Activated CD4-positive, alpha-beta T cell treated with anti-CD3 and anti-CD28 coated beads for 36 hours (primary cell): ENCODE measurements at places on chromosomes 16 and 17.

GRCh38 chr16:79892278-79892677 is 291.7 kb upstream of the MAF start:
- no peaks in the 10 kb centered on the region for H3K36me3 ChIP-seq
- H3K4me1 ChIP-seq, result no peaks in the 10 kb centered on the region
- no peak overlapping the region for H3K4me3 ChIP-seq
- no peaks in the 10 kb centered on the region for H3K27me3 ChIP-seq
- H3K27ac ChIP-seq, result no peak overlapping the region
- DNase-seq, result no peak

- peaks cover 4% of the 10 kb centered on the region for H3K36me3 ChIP-seq
- H3K27me3 ChIP-seq, result peaks cover 29% of the 10 kb centered on the region
- H3K4me1 ChIP-seq, result peaks cover 2% of the 10 kb centered on the region
- H3K27ac ChIP-seq, result no peak overlapping the region
- no peak overlapping the region for H3K4me3 ChIP-seq
These were observed 32.1 kb upstream of the GINS3 start for GRCh38 chr16:58360041-58360634.

DNA sequence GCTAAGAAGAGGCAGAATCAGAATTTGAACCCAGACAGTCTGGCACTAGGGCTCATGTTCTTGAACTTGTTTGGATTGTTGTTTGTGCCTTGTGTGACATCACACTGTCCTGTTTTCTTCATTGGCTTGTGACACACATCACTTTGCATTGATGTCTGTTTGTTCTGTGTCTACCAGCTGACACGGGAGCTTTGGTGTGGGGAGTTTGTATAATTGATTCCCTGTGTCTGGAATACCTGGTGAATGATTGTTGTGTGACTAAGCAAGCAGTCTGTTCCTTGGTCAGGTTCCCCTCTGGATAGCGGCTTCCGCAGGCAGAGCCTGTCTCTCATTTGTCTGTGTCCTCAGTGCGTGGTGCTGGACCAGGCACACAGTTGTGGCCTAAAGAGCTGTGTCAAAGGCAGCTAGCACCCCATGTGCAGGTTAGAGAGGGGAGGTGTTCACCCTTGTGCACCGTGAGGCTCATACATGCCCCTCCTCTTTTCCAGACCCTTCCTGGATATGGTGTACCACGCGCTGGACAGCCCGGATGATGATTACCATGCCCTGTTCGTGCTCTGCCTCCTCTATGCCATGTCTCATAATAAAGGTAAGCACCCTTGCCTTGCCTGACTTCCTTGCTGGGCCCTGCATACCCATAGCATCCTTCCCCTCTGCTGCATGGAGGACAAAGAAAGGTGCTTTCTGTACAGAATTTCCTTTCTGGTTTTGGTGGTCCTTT is 80.1 kb downstream of the CLEC16A start:
- no peak for DNase-seq
- H3K4me3 ChIP-seq, result no peak overlapping the region
- peak overlapping the region; percentile 81 for H3K27ac ChIP-seq
- no peaks in the 10 kb centered on the region for H3K27me3 ChIP-seq

DNA sequence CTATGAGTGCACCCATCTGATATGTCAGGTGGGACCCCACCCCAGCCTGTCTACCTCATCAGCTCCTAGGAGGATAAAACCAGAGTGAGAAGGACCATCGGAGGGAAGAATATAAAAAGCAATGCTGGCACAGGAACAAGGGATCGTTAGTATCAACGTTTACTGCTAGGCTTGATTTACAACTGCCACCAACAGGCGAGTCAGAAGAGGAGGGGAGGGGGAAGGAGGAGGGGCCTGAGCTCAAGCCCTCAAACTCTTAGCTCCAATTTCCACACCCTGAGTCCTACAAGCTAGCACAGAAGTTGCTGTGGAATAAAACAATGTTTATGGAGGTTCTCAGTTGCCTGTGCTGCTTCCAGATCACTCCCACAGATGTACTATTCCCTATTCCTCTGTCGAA is 234.5 kb downstream of the C16orf78 start:
- peaks cover 4% of the 10 kb centered on the region for H3K27me3 ChIP-seq
- no peak overlapping the region for H3K27ac ChIP-seq
- H3K4me3 ChIP-seq, result no peak overlapping the region
- H3K4me1 ChIP-seq, result no peaks in the 10 kb centered on the region
- no peaks in the 10 kb centered on the region for H3K36me3 ChIP-seq

- H3K4me1 ChIP-seq, result no peaks in the 10 kb centered on the region
- no peak within 1 kb of the TSS for H3K27ac ChIP-seq
- peaks cover 27% of the 10 kb centered on the region for H3K27me3 ChIP-seq
These were observed at the start of gene TMC5 for GRCh38 chr16:19417640-19418039. Gene TMC5 (plus strand): TSS chr16:19417883. CDS start chr16:19440039, 22,156 bp downstream.

- H3K4me3 ChIP-seq, result no peak overlapping the region
- peaks cover 23% of the 10 kb centered on the region for H3K4me1 ChIP-seq
- H3K27ac ChIP-seq, result no peak overlapping the region
- no peaks in the 10 kb centered on the region for H3K27me3 ChIP-seq
- no peak for DNase-seq
- peaks cover 25% of the 10 kb centered on the region for H3K36me3 ChIP-seq
These were observed 53.9 kb downstream of the NSRP1 start for GRCh38 chr17:30170415-30170987.

DNA sequence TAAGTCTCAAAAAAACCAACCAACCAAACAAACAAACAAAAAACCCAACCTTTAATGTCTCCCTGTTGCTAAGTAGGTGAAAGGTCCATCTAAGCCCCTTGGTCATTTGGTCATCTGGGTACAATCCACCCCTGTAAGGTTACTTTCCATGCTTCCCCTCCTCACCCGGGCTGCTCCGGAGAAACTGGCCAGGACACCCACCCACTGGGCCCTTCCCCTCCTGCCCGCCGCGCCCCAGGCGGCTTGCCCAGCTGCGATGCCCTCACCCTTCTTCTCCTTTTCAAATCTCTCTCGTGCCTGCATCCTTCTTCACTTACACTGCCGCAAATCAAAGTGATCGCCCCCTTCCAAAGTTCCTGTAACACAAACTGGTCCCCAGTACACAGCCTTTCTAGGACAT is 2.0 kb downstream of the NTAN1 start:
- peaks cover 19% of the 10 kb centered on the region for H3K4me1 ChIP-seq
- H3K27me3 ChIP-seq, result no peaks in the 10 kb centered on the region

- no peak overlapping the region for H3K4me3 ChIP-seq
- no peaks in the 10 kb centered on the region for H3K27me3 ChIP-seq
- no peaks in the 10 kb centered on the region for H3K36me3 ChIP-seq
- DNase-seq, result no peak
- peak overlapping the region; percentile 72 for H3K27ac ChIP-seq
These were observed 344.8 kb downstream of the SNX29 start for GRCh38 chr16:12321311-12321842.

DNA sequence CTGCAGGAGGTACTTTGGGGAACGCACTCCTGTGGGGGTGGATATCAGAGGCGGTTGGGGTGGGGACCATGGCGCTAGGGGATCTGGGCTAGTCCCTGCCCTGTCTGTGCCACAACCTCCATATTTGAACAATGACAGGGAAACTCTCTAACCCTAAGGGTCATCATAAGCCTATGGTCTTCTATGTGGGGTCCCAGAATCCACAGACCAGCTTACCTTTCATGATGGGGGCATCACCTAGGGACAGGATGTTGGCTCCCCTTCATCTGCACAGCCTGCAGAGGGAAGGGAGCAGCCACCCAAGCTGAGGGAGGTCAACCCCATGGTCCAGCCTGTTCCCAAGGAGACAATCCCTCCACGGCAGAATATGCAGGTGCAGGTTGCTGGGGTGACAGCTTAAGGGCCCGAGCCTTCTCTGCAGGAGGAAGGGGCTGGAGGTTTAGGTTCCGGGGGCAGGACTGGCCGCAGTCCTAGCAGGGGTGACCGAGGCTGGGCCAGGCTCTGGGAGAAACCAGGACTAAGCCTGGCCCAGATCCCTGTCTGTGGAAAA is 1.7 kb downstream of the ORAI3 start:
- H3K36me3 ChIP-seq, result peaks cover 4% of the 10 kb centered on the region
- H3K4me1 ChIP-seq, result peaks cover 19% of the 10 kb centered on the region
- peak overlapping the region; percentile 68 for H3K27ac ChIP-seq

GRCh38 chr16:15899538-15900100 is 11.2 kb upstream of the CEP20 start:
- no peaks in the 10 kb centered on the region for H3K27me3 ChIP-seq
- H3K27ac ChIP-seq, result no peak overlapping the region
- peaks cover 24% of the 10 kb centered on the region for H3K4me1 ChIP-seq
- DNase-seq, result peak; percentile 70
- no peaks in the 10 kb centered on the region for H3K36me3 ChIP-seq

DNA sequence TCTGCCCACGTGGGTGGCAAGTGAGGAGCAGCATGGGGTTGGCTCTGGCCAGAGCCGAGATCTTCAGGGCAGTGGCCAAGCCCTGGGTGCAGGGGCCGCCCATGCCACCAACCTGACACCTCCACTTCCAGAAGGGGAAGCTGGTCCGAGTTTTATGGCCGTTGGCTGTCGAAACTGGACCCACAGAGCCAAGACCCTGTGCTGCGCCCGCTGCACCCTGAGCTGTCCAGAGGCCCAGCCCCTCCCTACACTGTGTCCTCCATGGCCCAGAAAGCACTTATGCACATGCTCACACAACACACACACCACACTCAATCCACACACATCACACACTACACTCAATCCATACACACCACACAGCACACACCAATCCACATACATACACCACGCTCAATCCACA is 33.9 kb upstream of the RPTOR start:
- H3K27ac ChIP-seq, result no peak overlapping the region
- no peak overlapping the region for H3K4me3 ChIP-seq
- H3K36me3 ChIP-seq, result no peaks in the 10 kb centered on the region
- H3K27me3 ChIP-seq, result peaks cover 6% of the 10 kb centered on the region

- H3K27me3 ChIP-seq, result peaks cover 35% of the 10 kb centered on the region
- no peaks in the 10 kb centered on the region for H3K4me1 ChIP-seq
- H3K27ac ChIP-seq, result no peak overlapping the region
- H3K36me3 ChIP-seq, result no peaks in the 10 kb centered on the region
These were observed 119.7 kb upstream of the LHX1 start for GRCh38 chr17:36817483-36818048.

DNA sequence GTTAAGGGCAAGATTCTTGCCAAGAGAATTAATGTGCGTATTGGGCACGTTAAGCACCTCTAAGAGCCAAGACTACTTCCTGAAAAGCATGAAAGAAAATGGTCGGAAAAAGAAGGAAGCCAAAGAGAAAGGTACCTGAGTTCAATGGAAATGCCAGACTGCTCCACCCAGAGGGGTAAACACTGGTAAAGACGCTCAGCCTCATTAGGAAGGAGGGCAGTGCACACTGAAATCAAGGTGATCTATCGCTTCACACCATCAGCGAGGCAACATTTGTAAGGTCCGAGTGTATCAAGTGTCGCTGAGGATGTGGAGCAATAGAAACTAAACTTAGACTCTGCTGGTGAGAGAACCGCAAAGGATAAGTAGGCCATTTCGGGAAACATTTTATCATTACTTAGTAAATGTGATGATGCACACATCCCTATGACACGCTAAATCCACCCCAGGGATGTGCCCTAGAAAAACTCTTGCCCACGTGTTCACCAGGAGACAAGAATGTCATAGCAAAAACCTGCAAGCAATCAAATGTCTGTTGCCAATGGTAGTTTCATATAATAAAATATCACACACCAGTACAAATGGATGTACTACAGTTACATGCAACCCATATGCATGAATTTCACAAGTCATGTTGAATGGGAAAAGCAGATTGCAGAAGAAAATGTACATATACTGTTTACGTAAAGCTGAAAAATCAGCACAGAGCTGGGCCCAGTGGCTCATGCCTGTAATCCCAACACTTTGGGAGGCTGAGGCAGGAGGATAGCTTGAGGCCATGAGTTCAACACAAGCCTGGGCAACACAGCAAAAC is 23.6 kb downstream of the CNTROB start:
- H3K4me3 ChIP-seq, result no peak overlapping the region
- DNase-seq, result no peak
- H3K27me3 ChIP-seq, result peaks cover 2% of the 10 kb centered on the region
- peaks cover 20% of the 10 kb centered on the region for H3K4me1 ChIP-seq
- peaks cover 3% of the 10 kb centered on the region for H3K36me3 ChIP-seq

DNA sequence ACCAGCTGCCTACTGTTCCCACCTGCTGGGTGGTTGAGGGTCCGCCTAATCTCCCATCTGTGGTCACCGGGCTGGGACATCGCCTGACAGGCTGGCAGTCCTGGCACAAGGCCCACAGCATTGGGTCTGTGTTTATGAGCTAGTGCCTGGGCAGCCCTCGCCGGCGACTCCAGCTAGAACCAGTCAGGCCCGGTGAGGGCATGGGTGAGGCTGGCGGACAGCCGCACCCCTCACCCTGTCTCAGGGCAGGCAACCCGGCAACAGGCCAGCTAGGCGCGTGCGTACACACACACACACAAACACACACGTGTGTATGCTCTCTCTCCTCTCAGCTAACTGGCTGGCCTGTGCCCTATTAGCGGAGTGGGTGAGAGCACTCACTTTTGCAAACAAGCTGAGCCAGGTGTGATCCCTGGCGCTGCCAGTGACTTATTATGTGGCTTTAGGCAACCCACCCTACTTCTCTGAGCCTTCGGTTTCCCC is 10.4 kb downstream of the HSD11B2 start:
- no peak overlapping the region for H3K27ac ChIP-seq
- H3K27me3 ChIP-seq, result no peaks in the 10 kb centered on the region
- no peaks in the 10 kb centered on the region for H3K36me3 ChIP-seq
- H3K4me3 ChIP-seq, result no peak overlapping the region
- H3K4me1 ChIP-seq, result peaks cover 3% of the 10 kb centered on the region

DNA sequence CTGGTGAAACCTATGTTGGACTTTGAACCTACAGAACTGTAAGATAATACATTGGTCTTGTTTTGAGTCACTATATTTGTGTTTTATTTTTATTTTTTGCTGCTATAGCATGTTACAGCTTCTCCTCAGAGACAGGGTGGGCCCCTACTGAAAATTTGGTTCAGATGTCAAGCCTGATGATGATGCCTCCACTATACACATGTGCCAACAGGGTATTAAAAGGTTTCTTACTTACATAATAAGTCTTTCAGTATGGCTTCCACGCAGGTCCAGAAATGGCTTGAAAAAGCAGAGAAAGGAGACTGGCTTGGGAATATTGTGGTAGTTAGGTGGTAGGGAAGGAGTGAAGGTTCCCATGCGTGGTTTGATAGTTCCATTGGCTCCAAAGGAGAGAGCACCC is 52.9 kb upstream of the ELAC2 start:
- no peaks in the 10 kb centered on the region for H3K36me3 ChIP-seq
- H3K27ac ChIP-seq, result no peak overlapping the region
- H3K4me1 ChIP-seq, result no peaks in the 10 kb centered on the region
- no peak for DNase-seq

DNA sequence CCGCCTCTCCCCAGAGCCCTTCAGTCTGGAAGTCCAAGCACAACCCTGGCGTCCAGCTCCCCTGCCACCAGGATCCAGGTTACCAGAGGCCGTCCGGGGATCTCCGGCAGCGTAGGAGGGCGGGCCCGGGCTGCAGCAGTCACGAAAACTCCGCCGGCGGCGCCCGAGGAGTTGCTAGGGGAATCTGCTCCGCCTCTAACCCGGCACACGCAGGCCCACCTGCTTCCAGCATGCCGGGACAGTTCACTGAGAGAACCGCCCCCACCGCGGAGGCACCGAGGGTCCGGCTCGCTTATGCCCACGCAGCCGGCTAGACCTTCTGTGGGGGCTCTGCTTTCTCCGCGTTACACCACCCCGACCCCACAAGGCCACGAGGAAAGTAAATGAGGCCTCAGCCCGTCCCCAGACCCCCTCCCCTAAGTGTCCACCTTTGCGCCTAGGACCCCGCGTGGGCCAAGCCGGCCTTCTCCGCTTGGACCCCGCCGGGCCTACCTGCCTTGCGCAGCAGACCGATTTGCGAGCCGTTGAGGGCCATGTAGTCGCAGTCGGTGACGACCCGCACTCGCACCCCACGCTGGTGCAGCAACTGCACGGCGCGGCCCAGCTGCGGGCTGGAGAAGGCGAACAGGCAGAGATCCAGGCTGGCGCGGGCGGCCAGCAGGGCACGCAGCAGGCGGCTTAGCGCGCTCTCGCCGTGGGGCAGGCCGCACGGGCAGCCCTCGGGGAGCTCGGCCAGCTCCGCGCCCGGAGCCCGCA is 587 bp downstream of the PLD6 start:
- no peaks in the 10 kb centered on the region for H3K27me3 ChIP-seq
- peaks cover 25% of the 10 kb centered on the region for H3K4me1 ChIP-seq
- H3K27ac ChIP-seq, result peak overlapping the region; percentile 97
- DNase-seq, result peak; percentile 86
